ENCODE measurements at places on chromosomes 2 and 18.
A peak's percentile ranks its signal among the peaks of the same experiment; 100 is the strongest.

- DNase-seq: no peak
These were observed 357.8 kb downstream of the ZNF516 start for GRCh38 chr18:76137216-76137615.

- no peak for DNase-seq
These were observed 117.3 kb upstream of the STON1 start for GRCh38 chr2:48412443-48413250.

GRCh38 chr2:61993422-61994024 is 88.0 kb downstream of the COMMD1 start:
- peak; percentile 46 for DNase-seq

DNA sequence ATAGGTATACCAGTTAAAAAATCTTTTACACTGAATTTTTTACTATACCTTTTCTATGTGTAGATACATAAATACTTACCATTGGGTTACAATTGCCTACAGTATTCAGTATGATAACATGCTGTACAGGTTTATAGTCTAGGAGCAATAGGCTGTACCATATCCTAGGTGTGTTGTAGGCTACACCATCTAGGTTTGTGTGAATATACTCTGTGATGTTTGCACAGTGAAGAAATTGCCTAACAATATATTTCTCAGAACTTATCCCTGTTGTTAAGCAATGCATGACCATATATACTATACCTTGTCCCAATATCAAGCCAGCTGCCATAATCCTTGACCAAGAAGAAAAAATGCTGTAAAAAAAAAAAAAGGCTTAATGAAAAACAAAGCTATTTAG is 114.5 kb downstream of the PIGN start:
- no peak for DNase-seq

DNA sequence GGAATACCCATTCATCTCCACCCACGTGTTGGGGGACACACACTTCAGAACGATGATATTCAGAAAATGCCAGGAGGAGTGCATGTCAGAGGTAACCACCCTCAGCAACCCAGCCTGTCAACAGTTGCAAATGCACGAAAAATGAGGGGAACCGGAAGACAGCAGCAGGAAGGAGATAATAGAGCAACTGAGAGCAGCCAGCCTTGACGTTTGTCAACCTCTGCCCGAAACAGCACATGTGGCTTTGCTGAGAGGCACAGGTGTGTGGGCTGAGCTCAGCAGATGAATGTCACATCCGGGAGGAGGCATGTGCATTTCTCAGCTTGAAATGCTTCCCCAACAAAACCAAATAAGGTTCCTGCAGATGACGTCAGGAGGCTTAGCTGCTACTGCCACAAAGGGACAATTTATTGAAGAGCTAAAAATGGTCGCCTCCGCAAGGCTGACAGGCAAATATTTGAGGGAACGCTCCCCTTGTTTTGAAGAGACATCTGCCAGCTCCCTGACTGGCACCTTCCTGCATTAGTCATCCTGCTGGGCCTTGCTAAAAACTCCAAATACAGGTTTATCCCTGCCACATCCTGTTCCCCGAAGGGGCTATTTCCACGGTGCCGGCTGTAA is 419.0 kb downstream of the NBAS start:
- no peak for DNase-seq

GRCh38 chr2:190182071-190182524 is 119.6 kb upstream of the MSTN start:
- no peak for DNase-seq

- DNase-seq: no peak
These were observed 25.0 kb downstream of the PLEK start for GRCh38 chr2:68390114-68390513.

GRCh38 chr2:88549616-88550292 is 77.5 kb downstream of the EIF2AK3 start:
- no peak for DNase-seq

- DNase-seq: peak; percentile 48
These were observed 290.4 kb upstream of the TNP1 start for GRCh38 chr2:217150236-217150635.

GRCh38 chr2:211534632-211535031 is 978.2 kb downstream of the CPS1 start:
- no peak for DNase-seq

DNA sequence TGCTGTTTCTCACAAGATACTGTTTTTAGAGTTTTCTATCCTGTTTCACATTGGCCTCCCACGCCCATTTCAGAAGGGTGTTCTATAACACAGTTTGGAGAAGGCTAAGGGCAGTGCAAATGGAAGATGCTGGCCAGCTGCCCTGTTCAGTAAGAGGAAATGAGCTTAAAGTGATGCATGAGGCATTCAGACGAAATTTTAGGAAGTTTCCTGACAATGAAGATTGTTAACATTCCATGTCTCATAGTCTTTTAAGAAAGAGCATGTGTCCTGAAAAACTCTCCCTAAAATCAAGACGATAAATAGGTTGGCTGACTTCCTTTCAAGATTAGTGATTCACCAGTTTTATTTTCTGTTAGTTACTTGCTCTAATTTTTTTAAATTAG is 484.2 kb upstream of the NRP2 start:
- peak; percentile 90 for DNase-seq

DNA sequence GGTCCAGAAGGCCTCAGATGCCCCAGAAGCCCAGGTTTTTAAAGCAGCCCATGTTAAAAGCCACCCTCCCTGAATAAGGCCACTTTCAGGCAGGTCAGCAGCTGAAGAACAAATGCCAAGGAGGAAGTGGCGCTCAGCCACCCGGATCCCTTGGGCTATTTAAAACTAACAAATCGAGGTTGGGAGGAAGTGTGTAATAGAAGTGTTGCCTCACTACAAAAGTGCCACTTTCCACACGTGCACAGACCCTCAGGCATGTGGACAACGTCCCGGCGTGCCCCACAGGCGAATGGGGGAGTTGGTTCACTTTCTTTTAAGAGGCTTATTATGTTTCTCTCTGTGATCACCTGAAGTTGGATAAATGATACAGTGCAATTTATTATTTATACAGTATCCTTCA is 173.8 kb upstream of the SALL3 start:
- DNase-seq: no peak

DNA sequence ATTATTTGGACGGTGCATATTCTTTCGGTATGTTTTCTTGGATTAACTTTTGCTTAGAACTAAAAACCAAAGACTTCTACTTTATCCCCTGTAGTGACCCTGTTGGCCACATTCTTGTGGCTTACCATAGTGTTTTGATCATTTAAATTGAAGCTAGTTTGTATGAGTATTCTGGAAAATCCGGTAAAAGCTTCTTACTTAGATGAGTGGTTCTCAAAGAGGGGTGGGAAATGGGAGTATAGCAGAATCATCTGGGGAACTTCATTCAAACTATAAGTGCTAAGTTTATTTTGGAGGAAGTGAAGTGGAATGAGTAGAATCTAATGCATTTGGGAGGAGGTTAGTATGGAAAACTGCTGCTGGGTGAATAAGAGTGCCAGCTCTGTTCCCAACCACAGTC is 3.8 kb downstream of the PPP1CB start:
- DNase-seq: peak; percentile 34

GRCh38 chr2:237861875-237862527 is 2.6 kb downstream of the RAMP1 start:
- DNase-seq: no peak

GRCh38 chr2:143852759-143853158 is 667.2 kb downstream of the ZEB2 start:
- no peak for DNase-seq

- DNase-seq: no peak
These were observed 13.8 kb upstream of the IAH1 start for GRCh38 chr2:9460441-9461017.

- DNase-seq: no peak
These were observed 56.5 kb upstream of the ACSL3 start for GRCh38 chr2:222804351-222804750.
